NCI-H1436 treated with DMSO at 0.1 percent for 48 hours (cell line): ENCODE measurements at places on chromosomes 1 and 21.

GRCh38 chr1:37078866-37079265, 44.6 kb upstream of the GRIK3 start:
- no peak for DNase-seq

GRCh38 chr1:8343464-8344001, 25.6 kb downstream of the SLC45A1 start:
- DNase-seq: no peak

- no peak for DNase-seq
These were observed 76.8 kb upstream of the COL24A1 start for GRCh38 chr1:86233403-86233802.

GRCh38 chr1:71101839-71102376, 21.1 kb upstream of the ZRANB2 start:
- DNase-seq: no peak

GRCh38 chr1:55124470-55124869, 85.1 kb downstream of the PCSK9 start:
- DNase-seq: no peak

GRCh38 chr1:54220004-54220811, 20.2 kb downstream of the MRPL37 start:
- no peak for DNase-seq

GRCh38 chr1:245871191-245871590, 635.9 kb downstream of the SMYD3 start:
- DNase-seq: no peak

GRCh38 chr21:32333953-32334673, 35.5 kb downstream of the MRAP start:
- no peak for DNase-seq

DNA sequence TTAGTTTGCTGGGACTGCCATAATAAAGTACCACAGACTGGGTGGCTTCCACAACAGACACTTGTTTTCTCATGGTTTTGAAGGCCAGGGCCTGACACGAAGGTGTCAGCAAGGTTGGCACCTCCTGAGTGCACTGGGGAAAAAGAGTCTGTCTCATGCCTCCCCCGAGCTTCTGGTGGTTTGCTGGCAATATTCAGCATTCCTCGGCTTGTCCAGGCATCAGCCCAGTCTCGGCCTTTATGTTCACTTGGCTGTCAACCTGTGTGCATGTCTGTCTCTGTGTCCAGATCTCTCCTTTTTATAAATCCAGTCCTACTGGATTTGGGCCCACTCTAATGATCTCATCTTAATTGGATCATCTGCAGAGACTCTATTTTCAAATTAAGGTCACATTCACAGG, 72.6 kb downstream of the DOP1B start:
- no peak for DNase-seq

- no peak for DNase-seq
These were observed 7.8 kb upstream of the RBBP5 start for GRCh38 chr1:205129447-205130029.

DNA sequence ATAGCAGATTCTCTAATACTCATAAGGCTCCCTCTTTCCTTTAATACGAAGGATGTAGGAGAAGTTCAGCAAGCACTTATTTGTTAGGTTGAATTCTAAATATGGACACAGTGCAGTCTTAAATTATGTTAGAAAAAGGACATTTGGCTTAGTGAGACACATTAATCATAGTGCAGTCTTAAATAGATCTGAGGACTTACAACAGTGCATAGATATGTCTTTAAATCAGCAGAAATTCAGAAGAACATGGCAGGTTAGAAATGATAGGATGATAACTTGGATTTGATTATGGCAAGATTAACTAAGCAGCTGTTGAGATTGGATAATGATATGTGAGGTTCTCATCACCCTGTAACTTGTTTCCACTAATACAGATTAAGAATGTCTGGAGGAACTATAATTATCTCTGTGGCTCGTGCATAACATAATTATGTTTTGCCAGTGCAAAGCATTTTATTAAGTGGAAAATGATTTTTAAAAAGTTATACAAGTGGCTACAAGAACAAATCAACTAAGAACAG, 485.9 kb downstream of the USP25 start:
- no peak for DNase-seq

DNA sequence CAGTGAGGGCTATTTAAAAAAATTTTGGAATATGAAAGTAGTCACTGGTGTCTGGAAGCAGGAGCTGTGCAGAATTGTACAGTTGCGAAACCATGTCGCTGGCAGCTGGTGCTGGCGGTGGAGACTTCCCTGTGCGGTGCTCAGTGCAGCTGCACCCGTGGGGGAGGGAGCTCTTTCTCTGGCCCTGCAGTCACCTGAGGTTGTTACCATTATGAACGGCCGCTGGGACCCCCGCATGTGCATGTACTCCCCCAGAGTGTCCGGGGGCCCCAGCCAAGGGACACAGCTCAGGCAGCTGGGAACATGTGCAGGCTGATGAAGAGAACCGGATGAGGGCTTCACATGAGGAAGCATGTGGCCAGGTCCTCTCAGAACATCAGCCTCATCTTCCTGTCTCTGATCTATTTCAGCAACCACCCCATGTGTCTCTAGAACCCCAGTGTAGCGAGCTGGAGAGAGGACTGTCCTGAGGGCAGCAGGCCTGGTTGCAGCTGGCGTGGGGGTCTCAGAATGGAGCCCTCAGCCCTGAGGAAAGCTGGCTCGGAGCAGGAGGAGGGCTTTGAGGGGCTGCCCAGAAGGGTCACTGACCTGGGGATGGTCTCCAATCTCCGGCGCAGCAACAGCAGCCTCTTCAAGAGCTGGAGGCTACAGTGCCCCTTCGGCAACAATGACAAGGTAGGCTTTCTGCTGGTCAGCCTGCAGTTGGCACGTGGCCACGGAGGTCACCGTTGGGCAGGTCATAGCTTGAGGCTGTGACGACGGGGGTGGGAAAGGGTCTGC, at the start of gene TRPM2:
Gene TRPM2 (plus strand): TSS at position 431 of the 780 bp plus-strand sequence. CDS start 80 bp downstream, at position 511.
- DNase-seq: no peak

DNA sequence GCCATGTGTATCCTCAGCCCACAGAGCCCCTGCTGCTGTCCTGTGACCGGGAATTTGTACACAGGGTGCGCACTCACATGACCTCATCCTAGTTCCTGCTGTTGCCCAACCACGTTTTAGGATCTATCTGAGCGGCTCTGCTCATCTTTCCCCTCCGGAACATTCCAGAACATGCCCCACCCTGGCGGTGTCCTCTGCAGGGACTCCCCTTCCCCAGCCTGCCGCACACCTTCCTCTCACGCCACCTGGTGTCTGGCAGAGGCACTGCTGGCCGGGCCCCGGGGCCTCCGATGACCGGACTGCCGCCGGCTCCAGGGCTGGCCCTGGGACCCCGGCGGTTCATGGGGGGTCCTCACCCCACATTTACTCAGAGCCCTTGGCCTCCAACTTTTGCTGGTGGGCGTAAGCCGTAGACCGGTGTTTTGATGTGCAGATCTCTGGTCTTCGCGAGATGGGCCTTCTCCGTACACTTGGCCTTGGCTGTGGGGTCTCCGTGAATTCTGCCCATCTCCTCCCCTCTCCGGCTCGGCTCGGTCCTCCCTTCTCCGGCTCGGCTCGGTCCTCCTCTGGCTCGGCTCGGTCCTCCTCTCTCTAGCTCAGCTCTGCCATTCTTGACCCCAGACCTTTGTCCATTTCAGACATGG, 29.5 kb downstream of the ARHGEF16 start:
- DNase-seq: no peak

GRCh38 chr21:40613546-40614030, 233.4 kb downstream of the DSCAM start:
- DNase-seq: peak; percentile 88

DNA sequence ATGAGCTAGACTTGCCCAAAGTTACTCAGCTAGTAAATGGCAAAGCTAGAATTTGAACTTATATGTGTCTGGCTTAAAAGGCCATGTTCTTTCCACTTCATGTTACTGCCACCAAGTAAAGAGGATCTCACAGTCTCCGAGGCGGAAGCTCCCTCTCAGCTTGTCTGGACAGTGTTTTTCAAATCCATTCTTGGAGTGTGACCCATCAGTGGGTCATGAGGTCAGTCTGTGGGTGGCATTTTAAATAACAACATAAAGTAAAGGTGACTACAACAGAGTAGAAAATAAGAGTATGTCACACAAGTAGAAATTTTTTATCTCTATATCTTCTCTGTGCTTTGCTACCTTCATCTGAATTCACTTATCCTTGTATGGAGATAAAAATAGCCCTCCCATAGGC, 3.2 kb upstream of the HMGB4 start:
- DNase-seq: no peak
